Type B pancreatic cell (in vitro differentiated cells): ENCODE measurements at places on chromosomes 3 and 15. TPM values are rescaled to one million over a fixed set of nuclear protein-coding genes. Genes with fewer than 3 reads are reported as not detected.

Gene GPR27
- total RNA-seq, result 7.1 and 7.4 TPM in 2 replicates

DNA sequence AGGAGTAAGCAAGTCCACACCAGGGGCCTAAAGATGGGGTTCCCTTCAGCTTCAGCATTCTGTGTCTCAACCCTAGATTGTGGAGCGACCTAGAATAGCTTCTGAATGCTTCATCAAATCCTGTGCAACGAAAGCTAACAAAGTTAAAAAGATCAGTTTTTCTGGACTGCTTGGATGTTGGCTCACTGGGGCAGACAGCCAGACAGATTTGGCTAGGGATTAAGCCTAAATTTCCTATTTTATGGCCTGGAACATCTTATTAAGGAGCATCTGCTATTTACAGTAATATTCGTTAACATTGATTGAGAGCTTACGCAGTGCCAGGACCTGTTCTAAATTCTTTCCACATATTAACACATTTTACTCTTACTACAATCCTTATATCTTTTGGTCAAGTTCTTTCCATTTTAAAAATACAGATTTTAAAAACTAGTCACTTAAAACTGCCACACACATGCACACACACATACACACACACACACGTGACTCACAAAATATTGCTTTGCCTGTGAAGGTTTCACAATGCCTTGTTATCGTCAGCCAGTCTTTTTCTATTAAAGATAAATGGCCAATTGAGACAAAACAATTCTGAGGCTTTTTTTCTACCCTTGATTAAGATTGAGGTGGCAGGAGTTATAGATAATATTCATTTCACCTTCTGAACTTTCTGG lies 173.3 kb upstream of the SNTN start:
- peaks cover 7% of the 10 kb centered on the region for H3K4me1 ChIP-seq
- DNase-seq, result no peak
- peaks cover 13% of the 10 kb centered on the region for H3K27me3 ChIP-seq
- H3K27ac ChIP-seq, result no peak overlapping the region

Gene XCR1
- total RNA-seq, result 3.6 and 13.9 TPM in 2 replicates

Gene PLSCR5
- total RNA-seq, result 0.24 TPM in 1 of 2 replicates, not detected in the other

GRCh38 chr3:27022096-27022761 lies 347.0 kb downstream of the NEK10 start:
- no peak overlapping the region for H3K27ac ChIP-seq
- H3K36me3 ChIP-seq, result no peaks in the 10 kb centered on the region
- no peak overlapping the region for H3K4me3 ChIP-seq

Gene KNG1
- total RNA-seq, result not detected in 2 replicates

DNA sequence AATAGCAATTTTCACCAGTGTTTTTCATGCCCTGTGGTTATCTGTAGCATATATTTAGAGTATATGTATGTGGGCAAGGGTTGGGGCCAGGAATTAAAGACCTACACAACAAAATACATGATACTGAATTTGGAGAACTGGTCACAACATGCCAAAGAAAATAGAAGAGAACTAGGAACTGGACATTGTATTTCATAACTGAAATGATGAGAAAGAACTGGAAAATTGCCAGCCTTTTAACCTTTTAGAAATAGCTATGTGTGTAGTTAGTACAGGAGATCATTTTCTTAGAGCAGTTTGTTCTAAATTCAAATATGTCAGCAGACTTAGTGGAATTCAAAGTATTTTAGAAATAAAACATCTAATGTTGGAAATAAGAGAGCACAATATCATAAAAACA lies 227.1 kb upstream of the CGNL1 start:
- H3K4me1 ChIP-seq, result peaks cover 13% of the 10 kb centered on the region
- H3K36me3 ChIP-seq, result peaks cover 33% of the 10 kb centered on the region
- H3K27ac ChIP-seq, result no peak overlapping the region
- H3K27me3 ChIP-seq, result no peaks in the 10 kb centered on the region

Gene NR1I2
- 0.65 and 1.4 TPM in 2 replicates for total RNA-seq

Gene CISH
- total RNA-seq, result 4.1 and 7.0 TPM in 2 replicates

DNA sequence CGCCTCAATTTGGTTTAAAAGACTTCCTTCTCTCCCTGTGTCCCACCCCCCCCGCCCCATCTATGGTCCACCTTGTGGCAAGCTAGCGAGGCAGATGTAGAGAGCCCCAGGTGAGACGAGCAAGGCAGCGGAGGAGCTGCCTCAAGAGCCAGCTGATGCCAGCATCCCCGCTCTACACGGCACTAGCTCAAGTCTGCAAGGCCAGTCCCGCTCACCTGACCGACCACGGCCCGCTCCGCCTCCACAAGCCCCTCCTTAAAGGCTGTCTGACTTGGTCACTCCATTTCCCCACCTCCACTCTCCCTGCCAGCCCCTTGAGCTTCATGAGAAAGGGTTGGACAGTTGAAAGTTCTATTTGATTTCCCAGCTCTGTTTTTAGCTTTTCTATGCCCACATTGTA lies 56.2 kb upstream of the IGF1R start:
- DNase-seq, result peak; percentile 43
- H3K4me3 ChIP-seq, result no peak overlapping the region
- peaks cover 39% of the 10 kb centered on the region for H3K27me3 ChIP-seq
- no peaks in the 10 kb centered on the region for H3K36me3 ChIP-seq
- no peaks in the 10 kb centered on the region for H3K4me1 ChIP-seq
- H3K27ac ChIP-seq, result no peak overlapping the region

GRCh38 chr3:147654827-147655226 lies 245.7 kb downstream of the ZIC1 start:
- H3K27ac ChIP-seq, result no peak overlapping the region
- no peak for DNase-seq
- H3K36me3 ChIP-seq, result no peaks in the 10 kb centered on the region

Gene GOLGA6L7
- not detected in 2 replicates for total RNA-seq
